ENCODE measurements at places on chromosomes 4 and X. TPM values are rescaled to one million over a fixed set of nuclear protein-coding genes. Genes with fewer than 3 reads are reported as not detected.

Gene FGF13
- 15.1 TPM for total RNA-seq

Gene PWWP3B
- total RNA-seq, result 17.9 TPM

- H3K4me3 ChIP-seq, result no peak overlapping the region
- no peaks in the 10 kb centered on the region for H3K4me1 ChIP-seq
- no peaks in the 10 kb centered on the region for H3K27me3 ChIP-seq
- H3K27ac ChIP-seq, result no peak overlapping the region
- no peak for DNase-seq
Measured at GRCh38 chrX:57104921-57105398, 16.4 kb downstream of the SPIN2B start.

DNA sequence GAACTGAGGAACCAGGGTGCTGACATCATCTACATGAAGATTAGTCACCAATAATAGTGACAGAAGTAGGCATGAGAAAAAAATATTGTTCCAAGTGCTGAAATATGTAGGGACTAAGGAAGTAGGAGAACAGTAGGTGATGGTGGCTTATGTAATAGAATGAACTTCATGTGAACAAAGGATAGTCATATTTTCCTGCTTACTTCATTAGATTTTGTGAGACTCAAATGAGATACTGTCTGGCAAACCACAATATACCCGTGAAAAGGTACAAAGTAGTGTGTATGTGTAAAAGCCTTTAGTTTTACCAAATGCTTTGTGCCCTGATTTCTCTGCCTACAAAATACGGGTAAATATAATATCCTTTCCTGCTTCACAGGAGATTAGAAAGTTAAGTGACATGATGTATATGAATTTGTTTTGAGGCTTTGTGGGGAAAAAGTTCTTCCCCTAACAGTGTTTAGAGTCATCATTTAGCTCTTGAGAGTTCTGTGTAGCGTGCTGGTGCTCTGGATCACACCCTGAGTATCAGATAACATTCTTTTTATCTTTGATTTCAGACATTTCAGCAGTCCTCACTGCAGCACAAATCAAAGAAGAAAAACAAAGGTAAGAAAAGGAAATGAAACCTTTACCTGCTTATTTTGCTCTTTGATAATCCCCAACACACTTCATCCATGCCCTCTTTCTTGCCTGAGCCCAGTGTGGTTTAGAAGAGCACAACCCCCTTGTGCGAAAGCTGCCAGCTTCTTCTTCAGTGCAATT, 67.9 kb downstream of the KLHL34 start:
- H3K27ac ChIP-seq, result no peak overlapping the region
- H3K4me1 ChIP-seq, result no peaks in the 10 kb centered on the region
- no peaks in the 10 kb centered on the region for H3K36me3 ChIP-seq
- DNase-seq, result no peak
- no peak overlapping the region for H3K4me3 ChIP-seq
- no peaks in the 10 kb centered on the region for H3K27me3 ChIP-seq

- H3K27ac ChIP-seq, result no peak overlapping the region
- no peaks in the 10 kb centered on the region for H3K36me3 ChIP-seq
- H3K4me3 ChIP-seq, result no peak overlapping the region
- no peak for DNase-seq
- H3K27me3 ChIP-seq, result no peaks in the 10 kb centered on the region
- no peaks in the 10 kb centered on the region for H3K4me1 ChIP-seq
Measured at GRCh38 chr4:142917678-142918077, 71.6 kb upstream of the INPP4B start.

Gene STBD1
- total RNA-seq, result 0.59 TPM

GRCh38 chrX:40109288-40110008, 11.7 kb upstream of the BCOR start:
- peaks cover 17% of the 10 kb centered on the region for H3K27me3 ChIP-seq
- no peaks in the 10 kb centered on the region for H3K4me1 ChIP-seq
- DNase-seq, result peak; percentile 70

Gene SAGE1
- not detected for total RNA-seq

Gene BCORL1
- 1.5 TPM for total RNA-seq

Gene MAGEC3
- total RNA-seq, result not detected

Gene SYN1
- not detected for total RNA-seq

GRCh38 chr4:38782452-38783108, at the start of gene TLR10:
TLR10 (minus strand) TSS chr4:38782990; CDS start chr4:38775590, 7,400 bp downstream.
- no peaks in the 10 kb centered on the region for H3K27me3 ChIP-seq
- no peaks in the 10 kb centered on the region for H3K4me1 ChIP-seq
- no peak for DNase-seq
- H3K36me3 ChIP-seq, result no peaks in the 10 kb centered on the region

Gene STARD8
- 21.3 TPM for total RNA-seq

Gene ARHGAP36
- 0.55 TPM for total RNA-seq

GRCh38 chr4:14916554-14917297, 85.6 kb upstream of the CPEB2 start:
- H3K4me3 ChIP-seq, result no peak overlapping the region
- no peaks in the 10 kb centered on the region for H3K4me1 ChIP-seq
- DNase-seq, result no peak
- H3K27ac ChIP-seq, result no peak overlapping the region
- H3K27me3 ChIP-seq, result no peaks in the 10 kb centered on the region

- no peaks in the 10 kb centered on the region for H3K4me1 ChIP-seq
- no peaks in the 10 kb centered on the region for H3K36me3 ChIP-seq
- H3K4me3 ChIP-seq, result no peak overlapping the region
- H3K27me3 ChIP-seq, result no peaks in the 10 kb centered on the region
- no peak overlapping the region for H3K27ac ChIP-seq
Measured at GRCh38 chr4:22237846-22238494, 277.9 kb downstream of the ADGRA3 start.

DNA sequence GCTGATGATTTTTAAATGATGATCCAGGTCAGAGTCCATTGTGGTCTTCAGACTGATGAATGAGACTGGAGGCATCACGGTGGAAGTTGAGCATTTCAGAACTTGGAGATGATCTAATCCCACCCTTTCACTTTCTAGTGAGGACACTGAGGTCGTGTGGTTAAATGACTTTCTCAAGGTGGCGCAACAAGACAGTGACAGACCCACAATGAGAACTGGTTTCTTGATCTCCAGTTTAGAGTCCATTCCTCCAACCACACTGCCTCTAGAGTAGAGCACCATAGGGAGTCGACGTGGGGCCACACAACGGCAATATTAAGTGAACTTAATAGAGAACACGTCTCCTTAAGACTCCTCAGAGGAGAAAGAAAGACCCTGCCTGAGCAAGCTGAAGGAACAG, 381.0 kb downstream of the UNC5C start:
- no peak overlapping the region for H3K4me3 ChIP-seq
- H3K4me1 ChIP-seq, result no peaks in the 10 kb centered on the region
- no peaks in the 10 kb centered on the region for H3K36me3 ChIP-seq
- no peak overlapping the region for H3K27ac ChIP-seq
- no peaks in the 10 kb centered on the region for H3K27me3 ChIP-seq
- no peak for DNase-seq

DNA sequence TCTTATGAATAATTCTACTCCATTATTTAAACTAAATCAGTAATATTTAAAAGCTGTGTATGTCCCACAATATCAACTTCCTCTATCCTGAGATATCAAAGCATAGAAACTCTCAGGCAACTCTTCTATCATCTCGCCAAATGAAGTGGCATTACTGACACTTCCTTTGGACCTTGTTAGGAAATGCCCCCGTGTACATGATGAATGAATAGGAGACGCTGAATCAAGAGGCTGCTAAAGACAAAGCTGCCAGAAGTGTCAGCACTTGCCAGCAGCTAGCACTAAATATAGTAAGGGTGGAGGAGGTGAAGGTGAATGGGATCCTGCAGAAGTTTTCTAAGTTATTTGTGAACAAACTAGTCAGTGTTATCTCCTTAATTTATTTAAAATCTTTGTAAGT, 99.5 kb upstream of the BLTP1 start:
- no peak for DNase-seq
- no peak overlapping the region for H3K4me3 ChIP-seq
- no peaks in the 10 kb centered on the region for H3K36me3 ChIP-seq
- H3K27ac ChIP-seq, result no peak overlapping the region
- H3K27me3 ChIP-seq, result no peaks in the 10 kb centered on the region

- H3K4me1 ChIP-seq, result no peaks in the 10 kb centered on the region
- peak within 1 kb of the TSS; percentile 91 for H3K27ac ChIP-seq
- no peaks in the 10 kb centered on the region for H3K27me3 ChIP-seq
- DNase-seq, result peak; percentile 68
- no peaks in the 10 kb centered on the region for H3K36me3 ChIP-seq
- peak within 1 kb of the TSS; percentile 87 for H3K4me3 ChIP-seq
Measured at GRCh38 chr4:140756319-140757231, at the start of gene TBC1D9. TBC1D9 (minus strand) TSS chr4:140756385; CDS start chr4:140756045, 340 bp downstream.

DNA sequence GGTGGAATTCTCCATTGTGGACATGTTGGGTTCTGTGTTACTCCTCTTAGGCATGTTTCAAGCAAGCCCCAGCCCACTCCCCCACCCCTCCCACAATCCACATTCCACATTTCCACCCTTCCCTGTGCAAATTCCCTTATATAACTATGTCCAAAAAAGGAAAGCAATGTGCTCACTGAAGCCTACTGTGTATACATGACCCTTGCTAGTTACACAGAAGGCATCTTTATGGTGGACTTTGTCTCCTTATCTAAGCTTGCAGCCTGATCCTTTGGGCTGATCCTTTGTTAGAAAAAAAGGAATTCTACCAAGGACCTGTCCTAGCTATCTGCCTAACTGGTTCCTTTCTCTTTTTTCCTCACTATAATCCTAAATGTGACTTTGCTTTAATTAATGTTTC, 796.8 kb downstream of the NLGN4X start:
- H3K4me1 ChIP-seq, result no peaks in the 10 kb centered on the region
- no peaks in the 10 kb centered on the region for H3K36me3 ChIP-seq
- H3K27me3 ChIP-seq, result no peaks in the 10 kb centered on the region
- no peak overlapping the region for H3K27ac ChIP-seq

- no peak overlapping the region for H3K27ac ChIP-seq
- no peaks in the 10 kb centered on the region for H3K4me1 ChIP-seq
- no peak for DNase-seq
- H3K36me3 ChIP-seq, result no peaks in the 10 kb centered on the region
Measured at GRCh38 chrX:124269881-124270280, 62.6 kb upstream of the TEX13D start.

DNA sequence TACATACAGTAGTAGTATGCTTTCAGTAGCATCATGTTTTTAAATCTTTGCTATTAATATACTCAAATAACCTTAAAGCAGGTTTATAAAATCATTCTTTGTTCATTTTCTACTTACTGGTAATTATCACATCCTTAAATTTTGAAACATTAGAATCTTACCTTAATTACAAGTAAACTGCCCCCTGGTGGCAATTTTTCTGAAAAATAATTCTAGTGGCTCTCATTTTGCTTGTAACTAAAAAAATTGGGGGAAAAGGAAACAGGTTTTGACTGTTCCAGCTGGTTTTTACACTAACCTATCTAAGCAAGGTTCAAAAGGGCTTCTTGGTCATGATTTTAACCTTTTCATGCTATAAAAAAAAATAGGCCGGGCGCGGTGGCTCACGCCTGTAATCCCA, 18.5 kb upstream of the DCAF4L1 start:
- no peak for DNase-seq
- no peak overlapping the region for H3K27ac ChIP-seq

Gene IBSP
- total RNA-seq, result not detected

- DNase-seq, result no peak
- H3K27ac ChIP-seq, result no peak overlapping the region
- no peak overlapping the region for H3K4me3 ChIP-seq
- H3K36me3 ChIP-seq, result no peaks in the 10 kb centered on the region
Measured at GRCh38 chr4:1658146-1658545, 26.0 kb downstream of the FAM53A start.

Gene PAPSS1
- 24.6 TPM for total RNA-seq

DNA sequence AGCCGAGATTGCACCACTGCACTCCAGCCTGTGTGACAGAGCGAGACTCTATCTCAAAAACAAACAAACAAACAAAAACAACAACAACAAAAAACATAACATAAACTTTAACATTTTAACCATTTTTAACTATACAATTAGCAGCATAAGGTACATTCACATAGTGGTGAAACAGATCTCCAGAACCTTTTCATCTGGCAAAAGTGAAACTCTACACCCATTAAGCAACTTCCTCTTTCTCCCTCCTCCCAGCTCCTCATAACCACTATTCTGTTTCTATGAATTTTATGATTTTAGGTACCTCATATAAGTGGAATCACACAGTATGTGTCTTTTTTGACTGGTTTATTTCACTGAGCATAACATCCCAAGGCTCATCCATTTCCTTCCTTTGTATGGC, 103.6 kb downstream of the FAM13A start:
- no peak overlapping the region for H3K27ac ChIP-seq
- no peaks in the 10 kb centered on the region for H3K36me3 ChIP-seq
- no peak for DNase-seq
- H3K4me1 ChIP-seq, result no peaks in the 10 kb centered on the region
- no peak overlapping the region for H3K4me3 ChIP-seq

DNA sequence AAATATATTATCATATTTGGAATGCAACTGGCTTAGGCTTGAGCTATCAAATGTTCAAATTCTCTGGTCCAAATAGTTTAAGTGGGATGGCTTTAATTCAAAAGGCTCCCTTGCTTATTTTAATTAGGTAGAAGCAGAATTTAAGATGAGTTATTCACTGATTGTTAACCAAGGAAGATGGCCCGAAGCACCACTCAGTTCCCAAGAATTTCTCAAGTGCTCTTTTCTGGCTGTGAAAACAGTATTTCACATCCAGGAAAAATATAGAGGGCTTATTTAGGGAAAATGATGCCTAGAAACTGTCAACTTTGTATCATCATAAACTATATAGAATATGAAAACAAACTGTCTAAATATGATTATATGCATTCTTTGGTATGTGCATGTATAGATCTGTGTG, 246.5 kb upstream of the SFRP2 start:
- no peak overlapping the region for H3K4me3 ChIP-seq
- no peak for DNase-seq
- H3K4me1 ChIP-seq, result no peaks in the 10 kb centered on the region
- no peaks in the 10 kb centered on the region for H3K36me3 ChIP-seq
- H3K27ac ChIP-seq, result no peak overlapping the region

- H3K27me3 ChIP-seq, result no peaks in the 10 kb centered on the region
- H3K4me1 ChIP-seq, result no peaks in the 10 kb centered on the region
Measured at GRCh38 chrX:14015294-14015693, 14.4 kb downstream of the GEMIN8 start.

Gene RPS6KA6
- total RNA-seq, result 1.5 TPM

- no peaks in the 10 kb centered on the region for H3K36me3 ChIP-seq
- H3K27me3 ChIP-seq, result no peaks in the 10 kb centered on the region
- no peaks in the 10 kb centered on the region for H3K4me1 ChIP-seq
- no peak overlapping the region for H3K27ac ChIP-seq
- no peak for DNase-seq
Measured at GRCh38 chrX:6782831-6783230, 247.9 kb upstream of the VCX3A start.

- DNase-seq, result no peak
- no peak overlapping the region for H3K27ac ChIP-seq
- no peaks in the 10 kb centered on the region for H3K4me1 ChIP-seq
- no peaks in the 10 kb centered on the region for H3K36me3 ChIP-seq
- H3K4me3 ChIP-seq, result no peak overlapping the region
Measured at GRCh38 chr4:141339391-141339790, 118.7 kb downstream of the ZNF330 start.

Gene COL25A1
- total RNA-seq, result not detected

- DNase-seq, result no peak
- H3K36me3 ChIP-seq, result no peaks in the 10 kb centered on the region
- H3K4me3 ChIP-seq, result no peak overlapping the region
- H3K4me1 ChIP-seq, result no peaks in the 10 kb centered on the region
- no peak overlapping the region for H3K27ac ChIP-seq
- H3K27me3 ChIP-seq, result no peaks in the 10 kb centered on the region
Measured at GRCh38 chrX:2320580-2321327, 180.0 kb downstream of the DHRSX start.

GRCh38 chr4:3098346-3098745, 23.9 kb downstream of the HTT start:
- no peak for DNase-seq
- H3K27ac ChIP-seq, result no peak overlapping the region
- H3K36me3 ChIP-seq, result no peaks in the 10 kb centered on the region
- no peak overlapping the region for H3K4me3 ChIP-seq
- no peaks in the 10 kb centered on the region for H3K4me1 ChIP-seq
- H3K27me3 ChIP-seq, result no peaks in the 10 kb centered on the region

Data from uterus (tissue), 4 donors.